Central memory CD8-positive, alpha-beta T cell (primary cell): ENCODE measurements at places on chromosomes 13 and 19.

DNA sequence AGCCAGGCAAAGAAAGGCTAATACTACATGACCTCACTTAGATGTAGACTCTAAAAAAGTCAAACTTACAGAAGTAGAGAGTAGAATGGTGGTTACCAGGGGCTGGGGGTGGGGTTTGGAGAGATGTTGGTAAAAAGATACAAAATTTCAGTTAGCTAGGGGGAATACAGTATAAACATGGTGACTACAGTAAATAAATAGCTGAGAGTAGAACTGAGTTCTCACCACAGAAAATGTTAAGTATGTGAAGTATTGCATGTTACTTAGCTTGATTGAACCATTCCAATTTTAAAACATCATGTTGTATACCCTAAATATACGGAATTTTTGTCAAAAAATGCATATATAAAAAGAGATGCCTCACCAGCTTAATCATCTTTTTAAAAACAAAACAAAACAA is 67.5 kb upstream of the DOCK9 start:
- DNase-seq: no peak
- H3K4me1 ChIP-seq: peaks cover 71% of the 10 kb centered on the region
- no peaks in the 10 kb centered on the region for H3K27me3 ChIP-seq
- H3K36me3 ChIP-seq: peaks cover 2% of the 10 kb centered on the region
- H3K27ac ChIP-seq: peak overlapping the region; percentile 89
- H3K4me3 ChIP-seq: peak overlapping the region; percentile 73

- H3K27me3 ChIP-seq: no peaks in the 10 kb centered on the region
- H3K4me1 ChIP-seq: no peaks in the 10 kb centered on the region
- H3K27ac ChIP-seq: no peak overlapping the region
- H3K36me3 ChIP-seq: no peaks in the 10 kb centered on the region
- DNase-seq: no peak
Measured at GRCh38 chr19:47122359-47123335, 8.0 kb upstream of the SAE1 start.

GRCh38 chr13:81745391-81745790 is 1404.5 kb upstream of the SPRY2 start:
- no peaks in the 10 kb centered on the region for H3K27me3 ChIP-seq
- DNase-seq: no peak
- H3K36me3 ChIP-seq: no peaks in the 10 kb centered on the region

DNA sequence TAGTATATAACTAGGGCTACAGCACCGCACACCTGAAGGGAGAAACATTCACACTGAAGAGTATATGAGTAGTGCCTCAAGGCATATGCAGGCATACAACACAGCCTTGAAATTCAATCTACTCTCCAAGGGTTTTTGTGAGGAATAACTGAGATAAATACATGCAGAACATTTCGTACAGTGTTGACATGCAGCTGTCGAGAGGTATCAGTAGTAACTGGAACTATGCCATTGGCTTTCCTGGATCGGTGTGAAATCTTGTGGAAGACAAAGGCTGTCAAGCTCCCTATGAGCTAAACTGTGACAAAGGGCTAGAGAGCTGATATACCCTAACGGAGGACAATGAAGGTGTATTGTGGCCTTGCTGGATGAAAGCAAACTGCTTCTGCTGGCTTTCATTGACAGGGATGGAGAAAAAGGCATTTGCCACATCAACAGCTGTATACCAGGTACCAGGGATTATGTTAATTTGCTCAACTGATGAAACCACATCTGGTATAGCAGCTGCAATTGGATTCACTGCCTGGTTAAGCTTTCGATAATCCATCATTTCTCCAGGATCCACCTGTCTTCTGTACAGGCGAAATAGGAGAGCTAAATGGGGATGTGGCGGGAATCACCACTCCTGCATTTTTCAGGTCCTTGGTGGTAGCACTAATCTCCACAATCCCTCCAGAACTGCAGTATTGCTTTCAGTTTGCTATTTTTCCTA is 16.3 kb downstream of the MTRF1 start:
- no peaks in the 10 kb centered on the region for H3K4me1 ChIP-seq
- peaks cover 12% of the 10 kb centered on the region for H3K36me3 ChIP-seq
- no peak overlapping the region for H3K27ac ChIP-seq
- H3K27me3 ChIP-seq: no peaks in the 10 kb centered on the region

DNA sequence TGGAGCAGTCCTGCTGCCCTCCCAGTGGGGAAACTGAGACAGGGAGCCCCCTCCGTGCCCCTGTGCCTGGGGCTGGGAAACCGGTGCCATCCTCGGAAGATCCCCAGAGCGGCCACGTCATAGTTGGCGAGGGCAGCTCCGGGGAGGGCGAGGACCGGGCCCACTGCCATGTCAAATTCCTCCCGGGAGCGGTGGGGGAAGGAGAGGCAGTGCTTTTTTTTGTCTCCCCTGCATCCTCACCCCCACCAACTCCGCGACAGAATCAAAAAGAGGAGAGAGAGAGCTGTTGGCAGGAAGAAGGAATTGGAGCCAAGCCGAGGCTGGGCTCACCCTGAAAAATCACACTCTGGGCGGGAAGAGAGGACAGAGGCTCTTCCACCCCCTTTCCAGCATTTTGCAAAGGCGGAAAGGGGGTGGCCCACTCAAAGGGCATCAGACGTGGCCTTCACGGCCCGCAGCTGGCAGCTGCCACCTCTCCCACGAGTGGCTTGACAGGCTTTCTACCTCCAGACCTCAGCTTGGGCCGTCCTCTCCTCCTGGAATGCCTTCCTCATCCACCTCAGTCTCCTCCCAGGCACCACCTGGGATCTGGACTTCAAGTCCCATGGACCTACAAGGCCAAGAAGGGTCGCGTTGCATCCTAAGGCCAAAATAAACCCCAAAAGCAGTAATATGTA is 19.6 kb upstream of the NFIC start:
- H3K4me3 ChIP-seq: no peak overlapping the region
- no peak for DNase-seq
- no peaks in the 10 kb centered on the region for H3K36me3 ChIP-seq
- no peaks in the 10 kb centered on the region for H3K4me1 ChIP-seq

DNA sequence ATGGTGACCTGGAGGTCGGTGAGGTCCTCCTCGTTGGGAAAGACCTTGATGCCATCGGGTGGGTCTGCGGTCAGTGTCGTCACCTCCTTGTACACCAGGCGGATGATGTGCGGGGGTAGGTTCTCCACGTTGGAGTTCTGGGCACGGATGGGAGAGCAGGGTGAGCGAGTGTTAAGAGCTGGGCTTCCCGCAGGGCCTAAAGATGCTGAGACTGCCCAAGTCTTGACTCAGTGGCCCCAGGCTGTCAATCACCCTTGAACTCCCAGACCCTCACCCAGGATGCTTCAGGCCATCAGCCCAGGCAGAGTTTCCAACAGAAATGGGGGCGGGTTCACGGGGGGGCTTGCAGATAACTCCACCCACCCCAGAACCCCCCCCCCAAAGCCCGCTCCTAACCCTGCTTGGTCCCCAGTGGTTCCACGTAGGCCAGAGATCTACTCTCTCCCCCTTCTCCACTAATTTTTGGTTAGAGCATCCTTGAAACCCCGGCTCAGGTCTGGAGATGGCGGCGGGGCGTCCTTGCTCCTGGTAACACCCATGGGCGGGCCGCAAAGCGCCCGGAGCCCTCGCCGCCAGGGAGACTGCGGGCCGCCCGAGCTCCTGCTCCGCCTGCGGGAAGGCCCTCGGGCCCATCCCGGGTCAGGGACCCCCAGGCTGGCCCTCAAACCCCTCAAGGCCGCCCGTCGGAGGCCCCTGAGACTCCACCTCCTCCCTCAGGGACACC is 600 bp downstream of the UBE2S start:
- peak; percentile 26 for DNase-seq
- no peaks in the 10 kb centered on the region for H3K27me3 ChIP-seq
- H3K36me3 ChIP-seq: peaks cover 43% of the 10 kb centered on the region
- H3K4me3 ChIP-seq: peak overlapping the region; percentile 82
- peak overlapping the region; percentile 96 for H3K27ac ChIP-seq

- H3K4me1 ChIP-seq: no peaks in the 10 kb centered on the region
- no peaks in the 10 kb centered on the region for H3K36me3 ChIP-seq
- no peak overlapping the region for H3K4me3 ChIP-seq
- no peak overlapping the region for H3K27ac ChIP-seq
Measured at GRCh38 chr13:34988330-34988791, 46.3 kb downstream of the NBEA start.

DNA sequence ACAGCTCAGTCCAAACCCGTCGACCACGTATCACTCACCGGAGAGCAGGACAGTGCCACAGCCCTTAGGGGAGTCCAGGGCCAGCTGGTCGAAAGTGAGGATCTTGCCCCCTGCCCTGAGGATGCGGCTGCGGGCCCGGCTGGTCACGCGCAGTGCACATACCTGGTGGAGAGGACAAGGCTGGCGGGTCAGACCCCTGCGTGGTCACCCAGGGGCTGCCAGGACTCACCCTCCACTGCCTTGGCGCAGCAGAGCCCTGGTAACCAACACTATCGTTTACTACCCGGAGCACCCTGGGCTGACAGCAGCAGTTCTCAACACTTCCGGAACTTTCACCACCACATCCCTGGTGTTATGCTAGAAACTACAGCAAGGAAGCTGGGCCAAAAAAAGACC is 1.2 kb upstream of the FAM83E start:
- H3K27me3 ChIP-seq: no peaks in the 10 kb centered on the region
- peak overlapping the region; percentile 93 for H3K4me3 ChIP-seq
- peak overlapping the region; percentile 88 for H3K27ac ChIP-seq
- H3K4me1 ChIP-seq: peaks cover 45% of the 10 kb centered on the region
- DNase-seq: no peak

DNA sequence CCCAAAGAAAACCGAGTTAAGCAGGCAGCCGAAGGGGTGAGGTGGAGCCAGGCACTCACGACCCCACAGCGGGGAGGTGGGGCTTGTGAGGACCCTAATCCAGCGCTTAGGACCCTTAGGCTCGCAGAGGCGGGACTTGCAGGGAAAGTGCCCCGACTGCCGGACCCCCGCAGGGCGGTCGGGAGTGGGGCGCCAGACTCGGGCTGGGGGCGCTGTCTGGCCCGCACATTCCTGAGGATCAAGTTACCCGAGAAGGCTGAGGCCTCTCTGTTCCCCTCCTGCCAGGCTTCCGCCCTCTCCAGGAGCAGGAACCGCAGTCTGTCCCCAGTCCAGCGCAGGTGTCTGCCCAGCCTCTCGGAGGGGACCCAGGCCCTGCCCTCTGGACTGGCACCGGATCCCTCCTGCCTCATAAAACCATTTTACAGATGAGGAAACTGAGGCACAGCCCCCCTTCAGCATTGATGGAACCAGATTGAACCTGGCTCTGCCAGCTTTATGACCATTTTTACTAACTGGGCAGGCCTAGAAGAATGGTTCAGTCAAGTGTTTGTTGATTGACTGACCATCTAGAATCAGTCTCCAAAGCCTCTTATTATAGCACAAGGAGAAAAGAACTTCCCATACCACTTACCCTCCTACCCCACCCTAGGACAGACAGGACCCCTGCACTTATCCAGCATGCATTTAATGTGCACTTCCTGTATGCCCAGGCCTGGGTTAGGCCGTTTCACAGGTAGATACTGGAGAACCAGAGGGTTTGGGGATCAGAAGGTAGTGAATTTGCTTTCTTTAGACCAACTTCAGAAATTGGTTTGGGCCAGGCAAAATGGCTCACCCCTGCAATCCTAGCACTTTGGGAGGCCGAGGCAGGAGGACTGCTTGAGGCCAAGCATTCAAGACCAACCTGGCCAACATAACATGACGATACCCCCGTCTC is 6.7 kb upstream of the JUND start:
- H3K27me3 ChIP-seq: no peaks in the 10 kb centered on the region
- H3K4me3 ChIP-seq: no peak overlapping the region
- H3K36me3 ChIP-seq: peaks cover 5% of the 10 kb centered on the region
- no peak for DNase-seq
- peaks cover 56% of the 10 kb centered on the region for H3K4me1 ChIP-seq
- H3K27ac ChIP-seq: peak overlapping the region; percentile 84

DNA sequence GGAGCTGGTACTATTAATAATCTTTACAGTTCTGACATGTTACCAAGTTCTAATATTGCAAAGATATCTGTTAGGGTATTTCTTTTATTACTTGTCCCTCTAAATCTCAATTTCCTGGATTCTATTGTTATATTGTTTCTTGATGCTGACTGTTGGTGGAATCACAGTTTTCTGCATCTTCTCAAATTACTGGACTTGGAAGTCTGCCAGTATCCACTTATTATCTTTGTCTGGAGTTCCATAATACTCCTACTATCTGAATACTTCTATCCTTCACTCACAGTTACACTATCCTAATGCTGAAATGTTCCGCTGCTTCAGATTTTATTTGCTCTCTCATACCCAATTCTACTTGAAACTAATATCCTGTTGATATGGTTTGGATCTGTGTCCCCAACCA is 1985.7 kb upstream of the PRR20A start:
- no peak for DNase-seq
- no peak overlapping the region for H3K4me3 ChIP-seq
- H3K36me3 ChIP-seq: peaks cover 3% of the 10 kb centered on the region

DNA sequence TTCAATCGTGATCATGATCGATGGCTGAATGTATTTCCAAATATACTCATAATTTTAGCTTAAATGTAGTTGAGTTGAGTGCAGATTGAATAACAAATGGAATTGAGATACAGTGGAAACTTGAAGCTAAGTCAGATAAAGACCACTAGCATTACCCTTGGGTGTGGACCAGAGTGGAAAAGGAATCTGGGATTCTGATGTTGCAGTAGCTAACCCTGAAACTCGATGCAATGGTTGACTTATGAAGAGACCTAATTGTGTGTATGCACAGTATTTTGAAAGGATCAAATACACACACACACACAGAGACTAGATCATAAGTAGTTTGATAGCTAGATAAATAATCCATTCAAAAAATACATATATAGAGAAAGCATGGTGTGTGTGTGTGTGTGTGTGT is 135.8 kb downstream of the RXFP2 start:
- no peak overlapping the region for H3K4me3 ChIP-seq
- H3K4me1 ChIP-seq: no peaks in the 10 kb centered on the region
- H3K27ac ChIP-seq: no peak overlapping the region

- no peak overlapping the region for H3K27ac ChIP-seq
- H3K27me3 ChIP-seq: peaks cover 7% of the 10 kb centered on the region
- no peak overlapping the region for H3K4me3 ChIP-seq
- no peaks in the 10 kb centered on the region for H3K4me1 ChIP-seq
- H3K36me3 ChIP-seq: no peaks in the 10 kb centered on the region
Measured at GRCh38 chr13:94178625-94179244, 300.7 kb downstream of the DCT start.

- no peak overlapping the region for H3K27ac ChIP-seq
- H3K36me3 ChIP-seq: peaks cover 5% of the 10 kb centered on the region
- H3K4me3 ChIP-seq: no peak overlapping the region
- no peaks in the 10 kb centered on the region for H3K27me3 ChIP-seq
- DNase-seq: no peak
Measured at GRCh38 chr19:10884274-10884673, 12.9 kb downstream of the CARM1 start.

- no peaks in the 10 kb centered on the region for H3K4me1 ChIP-seq
- no peaks in the 10 kb centered on the region for H3K36me3 ChIP-seq
- DNase-seq: no peak
- no peak overlapping the region for H3K4me3 ChIP-seq
- no peak overlapping the region for H3K27ac ChIP-seq
- no peaks in the 10 kb centered on the region for H3K27me3 ChIP-seq
Measured at GRCh38 chr13:55000043-55000442, 1971.4 kb downstream of the OLFM4 start.

GRCh38 chr13:35693134-35693784 is 216.8 kb upstream of the MAB21L1 start:
- no peaks in the 10 kb centered on the region for H3K27me3 ChIP-seq
- H3K36me3 ChIP-seq: no peaks in the 10 kb centered on the region
- DNase-seq: no peak
- no peak overlapping the region for H3K27ac ChIP-seq
- H3K4me3 ChIP-seq: no peak overlapping the region

- H3K4me3 ChIP-seq: no peak overlapping the region
- no peaks in the 10 kb centered on the region for H3K4me1 ChIP-seq
- H3K27me3 ChIP-seq: no peaks in the 10 kb centered on the region
- no peak for DNase-seq
Measured at GRCh38 chr13:81138353-81138980, 797.5 kb upstream of the SPRY2 start.

GRCh38 chr19:1861599-1862031 is 1.8 kb downstream of the KLF16 start:
- H3K36me3 ChIP-seq: peaks cover 22% of the 10 kb centered on the region
- no peaks in the 10 kb centered on the region for H3K27me3 ChIP-seq
- no peak for DNase-seq
- H3K27ac ChIP-seq: peak overlapping the region; percentile 95
- H3K4me3 ChIP-seq: peak overlapping the region; percentile 97
